ENCODE measurements at places on chromosomes 1 and 21. TPM values are rescaled to one million over a fixed set of nuclear protein-coding genes. Genes with fewer than 3 reads are reported as not detected.

The KISS1 gene
- total RNA-seq: not detected

The AKR7A3 gene
- total RNA-seq: 117 TPM

The CRNN gene
- total RNA-seq: not detected

The LCE1D gene
- total RNA-seq: not detected

The LRRC53 gene
- not detected for total RNA-seq

The HS2ST1 gene
- total RNA-seq: 10.7 TPM

Data from right lobe of liver (tissue), 6 donors.